AG04450 (cell line): ENCODE measurements at places on chromosomes 13 and 19. TPM values are rescaled to one million over a fixed set of nuclear protein-coding genes. Genes with fewer than 3 reads are reported as not detected.

DNA sequence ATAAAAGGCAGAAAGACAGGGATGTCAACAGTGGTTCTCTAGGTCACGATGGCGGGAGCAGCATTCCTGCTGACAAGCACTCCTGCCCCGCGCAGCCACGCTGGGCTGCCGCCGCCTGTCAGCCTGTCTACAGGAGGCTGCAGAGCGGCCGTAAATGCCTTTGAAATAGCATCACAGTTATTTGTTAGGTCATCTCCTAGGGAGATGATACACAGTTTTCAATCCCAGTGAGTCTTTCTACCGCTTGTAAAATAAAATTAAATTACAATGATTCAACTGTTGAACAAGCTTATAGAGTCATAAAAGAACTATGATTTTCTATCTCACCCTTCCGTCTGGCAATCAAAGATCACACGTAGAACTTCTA, 7.3 kb upstream of the SLC7A9 start:
- DNase-seq: no peak

- no peak for DNase-seq
Measured at GRCh38 chr19:2046046-2046907, 4.8 kb downstream of the MKNK2 start.

DNA sequence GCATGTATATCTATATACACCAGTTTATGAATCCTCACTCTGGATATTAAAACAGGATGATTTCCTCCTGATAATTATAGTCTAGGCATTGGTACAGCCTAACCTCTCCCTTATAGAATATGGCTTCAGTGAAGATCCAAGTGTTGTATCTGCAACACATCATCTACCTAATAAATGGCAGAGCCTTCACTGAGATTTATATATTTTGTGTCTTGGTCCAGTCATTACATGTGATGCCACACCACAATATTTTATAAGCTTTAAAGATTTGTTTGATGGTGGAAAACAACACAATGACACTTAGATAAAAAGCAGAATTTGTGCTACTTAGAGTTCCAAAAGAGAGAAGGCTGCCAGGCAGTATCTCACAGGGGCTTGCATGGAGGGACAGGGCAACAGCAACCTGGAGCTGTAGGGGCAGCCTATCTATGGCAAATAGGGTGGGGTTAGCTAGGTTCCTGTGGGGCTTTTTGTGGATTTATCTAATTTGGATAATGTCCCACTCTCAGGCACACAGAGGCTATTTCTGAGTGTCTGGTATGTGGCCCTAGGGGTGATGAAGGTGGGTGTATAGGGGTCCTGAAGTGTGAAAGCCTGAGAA, 1736.7 kb upstream of the PRR20A start:
- DNase-seq: no peak

GRCh38 chr19:29629836-29630534, 23.9 kb downstream of the POP4 start:
- DNase-seq: no peak

- DNase-seq: no peak
Measured at GRCh38 chr19:11626252-11626651, 29.0 kb downstream of the ZNF627 start.

GRCh38 chr13:95338905-95339304, 37.7 kb upstream of the ABCC4 start:
- no peak for DNase-seq

The ACP4 gene
- polyA plus RNA-seq: not detected in 2 replicates

The MYBPC2 gene
- not detected in 2 replicates for polyA plus RNA-seq

The SLC7A10 gene
- polyA plus RNA-seq: not detected in 2 replicates

The FCHO1 gene
- polyA plus RNA-seq: 0.15 and 0.35 TPM in 2 replicates
